ENCODE measurements at places on chromosomes 1 and 21.

- no peak for DNase-seq
Measured at GRCh38 chr1:2979191-2980072, 41.8 kb upstream of the ACTRT2 start.

DNA sequence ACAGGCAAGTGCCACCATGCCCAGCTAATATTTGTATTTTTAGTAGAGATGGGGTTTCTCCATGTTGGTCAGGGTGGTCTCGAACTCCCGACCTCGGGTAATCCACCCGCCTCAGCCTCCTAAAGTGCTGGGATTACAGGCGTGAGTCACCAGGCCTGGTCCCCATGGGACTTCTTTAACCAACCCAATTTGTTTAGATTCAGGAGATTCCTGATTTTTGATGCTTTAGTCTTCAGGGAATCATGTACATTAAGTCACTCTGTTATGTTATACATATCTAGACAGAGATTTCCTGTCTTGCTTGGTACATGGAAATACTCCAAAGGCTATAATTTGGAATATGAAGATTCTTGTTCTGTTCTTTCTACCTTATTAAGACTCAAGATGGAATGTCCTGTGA, 202.4 kb upstream of the L1TD1 start:
- no peak for DNase-seq

DNA sequence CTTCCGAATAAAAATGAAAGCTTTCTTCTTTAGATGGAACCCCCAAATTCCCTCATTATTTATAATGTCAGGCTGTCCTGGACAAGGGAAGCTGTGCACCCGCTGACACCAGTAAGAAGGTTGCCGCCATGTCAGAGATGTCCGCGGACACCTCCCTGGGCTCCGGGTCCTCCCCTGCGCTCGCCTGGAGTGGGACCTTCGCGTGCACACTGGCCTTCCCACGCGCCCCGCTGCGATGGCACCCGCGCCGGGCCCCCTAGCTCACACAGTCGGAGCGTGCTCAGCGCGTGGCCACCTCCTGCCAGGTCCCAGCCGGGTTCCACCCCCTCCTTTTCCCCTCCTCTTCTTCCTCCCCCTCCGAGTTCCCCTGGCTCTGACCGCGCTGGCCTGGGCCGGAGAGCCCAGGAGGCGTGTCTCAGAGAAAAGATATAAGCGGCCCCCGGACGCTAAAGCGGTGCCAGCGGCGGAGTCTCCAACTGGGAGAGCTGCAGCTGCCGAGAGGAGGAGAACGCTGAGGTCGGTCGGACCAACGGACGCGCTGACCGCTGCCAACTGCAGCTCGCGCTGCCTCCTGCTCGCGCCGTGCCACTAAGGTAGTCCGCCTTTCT, at the start of gene G0S2:
Gene G0S2 (plus strand): TSS at position 456 of the 608 bp plus-strand sequence. CDS start 273 bp downstream, outside the sequence.
- peak; percentile 70 for DNase-seq

DNA sequence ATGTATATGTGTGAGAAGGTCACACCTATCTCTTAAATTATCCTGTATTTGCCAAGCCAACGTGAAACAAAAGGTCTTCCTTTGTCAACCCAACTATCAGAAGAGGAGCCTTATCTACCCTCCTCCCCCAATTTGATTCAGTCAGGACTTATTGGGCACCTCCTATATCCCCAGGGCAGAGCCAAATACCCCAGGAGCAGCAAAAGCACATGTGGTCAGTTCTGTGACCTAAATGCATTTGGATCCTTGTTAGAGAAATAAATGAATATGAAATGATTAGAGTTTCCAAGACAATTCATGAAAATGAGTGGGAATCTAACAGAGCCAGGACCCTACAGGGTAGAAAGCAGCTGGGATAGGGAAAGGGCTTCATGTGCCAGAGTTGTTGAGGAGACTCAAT, 37.0 kb upstream of the KCND3 start:
- no peak for DNase-seq

Data from foreskin fibroblast (primary cell).